Spinal cord (tissue), 10 donors: ENCODE measurements at places on chromosomes 1 and 21. TPM values are rescaled to one million over a fixed set of nuclear protein-coding genes. Genes with fewer than 3 reads are reported as not detected.

Gene FLG2
- polyA plus RNA-seq, result 0.11 TPM

Gene OR2T29
- not detected for polyA plus RNA-seq

Gene CITED4
- 12.1 TPM for polyA plus RNA-seq

GRCh38 chr1:219124163-219124562 lies 49.5 kb upstream of the LYPLAL1 start:
- DNase-seq, result no peak
- H3K4me3 ChIP-seq, result no peak overlapping the region
- no peaks in the 10 kb centered on the region for H3K36me3 ChIP-seq
- H3K4me1 ChIP-seq, result no peaks in the 10 kb centered on the region
- no peak overlapping the region for H3K27ac ChIP-seq
- H3K27me3 ChIP-seq, result no peaks in the 10 kb centered on the region

GRCh38 chr1:103516283-103516682 lies 9.2 kb upstream of the RNPC3 start:
- no peaks in the 10 kb centered on the region for H3K4me1 ChIP-seq
- H3K4me3 ChIP-seq, result no peak overlapping the region
- H3K27me3 ChIP-seq, result no peaks in the 10 kb centered on the region
- no peak for DNase-seq
- H3K27ac ChIP-seq, result no peak overlapping the region
